Hepatic stellate cell (primary cell): ENCODE measurements at places on chromosomes 6 and 20.

- peak; percentile 93 for DNase-seq
These were observed 32.5 kb upstream of the PIM1 start for GRCh38 chr6:37137201-37138090.

DNA sequence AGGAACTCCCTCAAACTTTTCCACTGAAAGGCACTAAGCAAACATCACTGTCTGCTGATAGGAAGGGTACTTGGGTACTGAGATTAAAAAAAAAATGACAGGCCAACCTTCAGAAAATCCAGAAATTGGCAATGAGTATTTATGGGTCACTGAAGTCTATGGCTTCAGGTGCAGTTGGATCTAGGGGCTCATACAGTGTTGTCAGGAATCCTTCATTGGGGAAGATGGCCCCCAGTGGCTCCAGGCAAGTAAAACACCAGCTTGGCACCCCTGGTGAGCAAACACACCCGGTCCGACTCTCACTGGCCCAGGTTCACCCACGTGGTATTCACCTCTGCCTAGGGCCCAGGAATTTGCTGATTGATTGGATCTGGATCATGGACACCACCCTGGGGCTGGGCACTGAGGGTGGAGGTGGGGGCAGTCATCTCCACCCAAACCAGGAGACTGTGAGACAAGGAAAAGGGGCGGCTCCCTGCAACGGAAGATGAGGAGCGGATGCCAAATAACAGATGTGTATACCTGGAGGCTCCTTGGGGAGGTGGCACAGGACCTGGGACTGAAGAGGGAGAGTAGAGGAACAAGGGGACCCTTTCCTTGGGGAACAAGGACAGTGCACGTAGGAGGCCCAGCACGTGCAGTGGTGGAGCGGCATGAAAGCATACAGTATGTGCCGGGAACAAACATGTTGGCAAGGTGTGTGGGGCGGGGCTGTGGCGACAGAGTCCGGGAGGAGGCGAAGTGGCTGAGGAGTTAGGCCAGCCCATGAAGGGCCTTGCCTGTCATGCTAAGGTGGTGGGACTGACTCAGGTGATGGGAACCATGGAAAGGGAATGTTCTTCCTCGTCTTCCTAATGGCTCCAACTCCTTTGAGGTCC lies 4.7 kb downstream of the SLC2A10 start:
- no peak for DNase-seq

DNA sequence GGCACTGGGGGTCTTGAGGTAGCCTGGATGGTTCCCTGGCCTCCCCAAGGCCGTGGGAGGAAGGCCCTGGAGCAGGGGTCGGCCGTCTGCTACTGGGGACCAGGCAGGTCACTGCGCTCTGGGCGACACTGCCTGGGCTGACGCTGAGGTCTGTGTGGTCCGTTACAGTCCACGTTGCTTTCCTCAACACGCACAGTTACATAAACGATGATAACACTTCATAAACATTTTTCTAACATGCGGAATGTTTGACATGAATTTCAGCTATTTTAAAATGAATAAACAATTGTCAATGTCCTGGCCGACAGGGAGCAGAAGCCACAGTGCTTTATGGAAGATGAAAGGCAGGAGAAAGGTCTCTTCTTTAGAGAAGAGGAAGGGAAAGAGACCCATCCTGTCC lies 10.2 kb upstream of the RBBP8NL start:
- DNase-seq = peak; percentile 63

DNA sequence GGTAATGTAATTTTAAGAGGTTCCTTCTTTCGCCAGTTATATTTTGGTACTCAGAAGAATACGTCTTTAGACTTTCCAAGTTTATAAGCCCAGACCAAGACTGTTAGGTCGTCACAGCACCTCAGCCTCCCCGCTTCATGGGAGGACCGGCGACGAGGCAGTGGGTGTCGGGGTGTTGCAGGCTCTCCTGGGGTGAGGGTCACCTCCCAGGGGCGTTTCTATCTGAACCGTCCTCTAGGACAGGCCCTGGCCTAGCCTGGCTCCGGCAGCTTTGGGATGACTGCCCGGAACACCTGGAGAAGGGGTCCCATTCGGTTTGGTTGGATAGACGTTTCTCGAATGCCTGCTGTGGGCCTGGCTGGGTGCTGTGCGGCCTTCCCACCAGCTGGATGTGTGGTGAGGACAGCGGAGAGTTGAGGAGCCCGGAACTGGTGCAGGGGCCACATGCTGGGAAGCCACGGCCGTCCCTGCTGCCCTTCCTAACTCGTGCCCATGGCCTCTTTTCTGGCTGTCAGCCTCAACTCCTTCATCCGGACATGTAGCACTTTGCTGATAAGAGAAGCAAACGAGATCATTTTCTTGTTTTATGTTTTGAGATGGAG lies 1.1 kb downstream of the OSBPL2 start:
- DNase-seq = peak; percentile 46

DNA sequence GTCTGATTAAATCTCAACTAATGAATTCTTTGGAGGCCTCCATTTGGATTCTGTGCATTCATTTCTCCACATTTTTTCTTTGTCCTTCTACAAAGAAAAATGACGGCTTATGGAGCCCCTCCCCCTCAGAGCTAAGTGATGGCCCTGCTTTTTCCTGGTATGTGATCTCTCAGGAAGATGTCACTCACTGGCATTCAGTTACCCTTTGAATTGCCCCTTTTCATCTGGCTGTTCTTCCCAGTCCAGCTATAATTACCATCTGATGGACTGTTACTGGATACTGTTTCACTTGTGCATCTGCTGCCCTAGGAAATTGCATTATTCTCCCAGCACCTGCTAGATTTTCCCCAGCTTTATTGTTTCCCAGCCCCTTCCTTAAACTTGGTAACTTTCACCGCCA lies 151.9 kb downstream of the CFAP61 start:
- DNase-seq = no peak

DNA sequence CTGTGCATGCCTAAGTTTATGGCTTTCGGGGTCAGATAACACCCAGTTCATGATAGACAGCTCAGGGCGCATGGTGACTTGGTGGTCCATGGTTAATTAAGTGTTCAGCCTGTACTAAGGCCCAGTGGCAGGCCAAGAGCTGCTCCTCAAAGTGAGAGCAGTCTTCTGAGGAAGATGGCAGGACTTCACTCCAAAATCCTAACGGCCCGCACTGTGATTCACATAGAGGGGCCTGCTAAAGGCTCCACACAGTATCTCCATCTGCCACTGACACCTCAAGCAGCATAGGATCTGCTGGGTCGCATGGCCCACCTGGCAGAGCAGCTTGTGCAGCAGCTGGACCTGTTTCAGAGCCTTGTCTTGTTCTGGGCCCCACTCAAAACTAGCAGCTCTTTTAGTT lies 10.6 kb upstream of the CST7 start:
- DNase-seq = no peak

GRCh38 chr6:13702809-13703302 lies 8.8 kb downstream of the RANBP9 start:
- no peak for DNase-seq

DNA sequence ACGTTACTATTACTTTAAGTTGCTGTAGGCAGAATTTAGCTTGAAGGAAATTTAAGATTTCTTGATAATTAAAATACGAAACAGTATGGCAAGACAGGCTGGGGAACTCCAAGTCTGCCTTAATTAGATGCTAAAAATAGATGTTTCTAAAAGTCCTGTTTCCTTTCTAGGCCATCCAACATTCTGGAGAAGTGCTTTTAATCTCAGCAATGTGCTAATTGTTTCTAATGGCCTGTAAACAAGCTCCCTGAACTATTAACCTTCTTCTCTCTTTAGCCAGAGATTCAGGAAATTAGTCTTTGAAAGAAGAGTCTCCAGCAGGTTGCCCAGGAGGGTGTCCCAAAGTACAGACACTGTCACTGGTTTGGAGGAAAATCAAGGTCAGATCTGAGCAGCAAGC lies 677.3 kb upstream of the AGPAT4 start:
- DNase-seq = no peak
